Stimulated activated naive B cell treated with anti-CD40 and anti-IgM and Interleukin-4, amounts not matched to agents 10 μg/mL and 1 μg/mL and 100 μg/mL, for 72 hours (primary cell): ENCODE measurements at places on chromosomes 7 and 10.

- DNase-seq, result no peak
These were observed 149.0 kb upstream of the STEAP4 start for GRCh38 chr7:88455696-88456095.

DNA sequence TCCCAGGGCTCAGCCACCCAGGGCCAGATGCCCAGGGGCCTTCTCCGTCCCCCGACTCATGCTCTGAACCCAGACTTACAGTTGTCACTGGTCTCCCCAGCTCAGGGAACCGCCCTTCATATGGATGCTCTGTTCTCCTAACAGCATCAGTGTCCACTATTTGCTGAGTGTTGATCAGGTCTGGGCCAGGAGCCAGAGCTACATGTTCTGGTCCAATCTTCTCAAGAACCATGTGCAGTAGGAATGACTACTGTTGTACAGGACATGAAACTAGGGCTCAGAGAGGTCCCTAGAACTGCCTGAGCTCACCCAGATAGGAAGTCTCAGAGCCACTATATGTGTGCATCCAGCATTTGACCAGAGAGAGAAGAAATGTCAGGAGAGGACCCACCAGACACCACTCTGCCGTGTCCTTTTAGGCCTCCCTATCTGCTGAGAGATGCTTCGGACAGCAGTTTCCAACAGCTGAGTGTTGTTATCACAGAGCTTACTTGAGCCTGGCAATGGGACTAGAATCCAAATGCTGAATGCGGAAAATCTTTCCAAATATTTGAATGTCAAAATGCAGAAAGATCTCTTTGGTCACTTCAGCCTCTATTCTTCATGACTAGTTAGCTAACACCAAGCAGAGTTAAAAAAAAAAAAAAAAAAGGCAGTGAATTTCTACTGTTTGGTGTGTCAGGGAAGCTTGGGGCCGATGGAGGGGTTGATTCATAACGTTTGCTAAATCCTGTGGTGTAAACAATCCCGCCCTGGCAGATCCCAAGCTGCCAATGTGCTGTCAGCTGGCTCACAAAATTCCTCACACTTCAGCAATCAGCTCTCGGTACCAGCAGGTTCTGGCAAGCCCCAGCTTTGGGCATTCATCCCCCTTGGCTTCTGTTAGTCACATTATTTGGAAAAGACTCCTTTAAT, 246.1 kb downstream of the TNS3 start:
- no peak for DNase-seq

DNA sequence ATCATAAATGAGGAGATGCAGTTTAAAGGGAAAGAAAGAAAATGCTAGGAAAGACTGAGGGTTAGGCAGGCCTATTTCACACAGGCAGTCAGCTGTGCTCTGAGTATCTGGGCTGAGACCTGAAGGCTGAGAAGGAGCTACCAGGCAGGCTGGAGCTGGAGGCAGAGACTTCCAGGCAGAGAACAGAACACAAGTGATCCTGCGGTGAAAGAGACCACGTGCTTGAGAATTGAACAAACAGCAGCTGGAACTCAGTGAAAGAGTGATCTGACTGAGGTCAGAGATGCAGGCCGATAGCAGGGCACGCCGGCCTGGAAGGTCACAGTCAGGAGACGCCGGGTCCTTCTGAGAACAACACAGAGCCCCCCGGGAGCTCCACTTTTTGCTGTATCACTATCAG, 147.8 kb downstream of the ADAM12 start:
- no peak for DNase-seq

DNA sequence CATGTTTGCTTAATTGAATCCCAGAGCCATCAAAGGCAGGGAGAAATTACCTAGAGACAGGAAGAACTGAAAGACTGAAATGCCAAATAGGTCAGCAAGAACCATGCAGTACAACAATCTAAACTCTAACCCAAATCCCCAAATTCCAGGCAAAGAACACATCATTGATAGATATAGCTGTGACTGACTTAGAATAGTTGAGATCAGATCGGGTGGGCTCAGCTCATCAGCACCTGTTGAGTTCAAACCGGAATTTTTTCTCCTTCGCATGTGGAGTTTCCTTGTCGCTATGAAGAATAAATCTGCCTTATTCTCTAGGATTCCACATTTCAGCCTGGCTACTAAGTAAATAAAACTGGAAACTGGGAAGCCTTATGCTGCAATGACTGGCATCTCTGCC, 1.4 kb downstream of the ANKMY2 start:
- DNase-seq, result no peak

- no peak for DNase-seq
These were observed 226.9 kb downstream of the GLRX3 start for GRCh38 chr10:130363051-130363450.

GRCh38 chr7:31051598-31052486, at the start of gene ADCYAP1R1:
TSS of gene ADCYAP1R1 (plus strand) at chr7:31052308. CDS start at chr7:31063265, 10,957 bp downstream.
- DNase-seq, result no peak

DNA sequence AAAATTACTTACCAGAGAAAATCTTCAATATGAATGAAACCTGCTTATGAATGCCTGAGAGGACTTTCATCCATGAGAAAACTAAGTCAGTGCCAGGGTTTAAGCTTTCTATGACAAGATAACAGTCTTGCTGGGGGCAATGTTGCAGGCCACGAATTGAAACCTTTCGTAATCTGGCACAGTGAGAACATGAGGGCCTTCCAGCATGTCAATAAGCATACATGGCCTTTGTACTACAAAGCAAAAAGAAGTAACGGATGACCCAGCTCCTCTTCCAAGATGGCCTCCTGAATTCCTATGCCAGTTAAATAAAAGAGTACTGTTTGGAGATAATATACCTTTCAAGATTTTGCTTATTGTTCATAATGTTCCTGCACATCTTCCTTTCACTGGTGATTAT, 270.6 kb upstream of the PHF14 start:
- no peak for DNase-seq

DNA sequence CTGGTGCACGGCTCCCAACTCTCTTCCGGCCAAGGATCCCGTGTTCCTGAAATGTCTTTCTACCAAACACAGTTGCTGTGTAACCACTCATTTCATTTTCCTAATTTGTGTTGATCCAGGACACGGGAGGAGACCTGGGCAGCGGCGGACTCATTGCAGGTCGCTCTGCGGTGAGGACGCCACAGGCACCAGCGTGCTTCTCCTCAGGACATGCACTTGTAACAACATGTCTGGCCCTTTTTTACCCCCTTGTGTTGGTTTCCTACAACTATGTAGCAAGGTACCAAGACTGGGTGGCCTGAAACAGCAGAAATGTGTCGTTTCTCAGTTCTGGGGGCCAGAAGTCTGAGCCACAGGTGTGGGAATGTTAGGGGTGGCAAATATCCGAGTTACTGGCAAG, 18.2 kb downstream of the CALML5 start:
- no peak for DNase-seq

DNA sequence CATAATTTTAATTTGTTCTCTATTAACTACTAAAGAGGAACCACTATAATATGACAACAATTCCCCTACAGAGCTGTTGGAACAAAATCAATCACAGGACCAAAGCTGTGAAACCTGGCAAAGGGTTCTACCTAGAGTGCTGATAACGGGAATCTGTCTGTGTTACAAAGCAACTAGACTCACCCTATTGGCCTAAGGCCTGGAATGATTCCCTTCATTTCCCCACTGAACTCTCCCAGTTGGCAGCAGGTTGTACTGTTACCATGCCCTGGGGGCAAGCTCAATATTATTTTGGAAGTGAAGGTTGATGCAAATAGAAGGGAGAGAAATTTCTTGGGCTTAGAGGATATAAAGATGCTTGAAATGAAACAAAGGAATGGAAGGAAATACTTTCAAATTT, 81.8 kb downstream of the SEMA3A start:
- DNase-seq, result no peak

DNA sequence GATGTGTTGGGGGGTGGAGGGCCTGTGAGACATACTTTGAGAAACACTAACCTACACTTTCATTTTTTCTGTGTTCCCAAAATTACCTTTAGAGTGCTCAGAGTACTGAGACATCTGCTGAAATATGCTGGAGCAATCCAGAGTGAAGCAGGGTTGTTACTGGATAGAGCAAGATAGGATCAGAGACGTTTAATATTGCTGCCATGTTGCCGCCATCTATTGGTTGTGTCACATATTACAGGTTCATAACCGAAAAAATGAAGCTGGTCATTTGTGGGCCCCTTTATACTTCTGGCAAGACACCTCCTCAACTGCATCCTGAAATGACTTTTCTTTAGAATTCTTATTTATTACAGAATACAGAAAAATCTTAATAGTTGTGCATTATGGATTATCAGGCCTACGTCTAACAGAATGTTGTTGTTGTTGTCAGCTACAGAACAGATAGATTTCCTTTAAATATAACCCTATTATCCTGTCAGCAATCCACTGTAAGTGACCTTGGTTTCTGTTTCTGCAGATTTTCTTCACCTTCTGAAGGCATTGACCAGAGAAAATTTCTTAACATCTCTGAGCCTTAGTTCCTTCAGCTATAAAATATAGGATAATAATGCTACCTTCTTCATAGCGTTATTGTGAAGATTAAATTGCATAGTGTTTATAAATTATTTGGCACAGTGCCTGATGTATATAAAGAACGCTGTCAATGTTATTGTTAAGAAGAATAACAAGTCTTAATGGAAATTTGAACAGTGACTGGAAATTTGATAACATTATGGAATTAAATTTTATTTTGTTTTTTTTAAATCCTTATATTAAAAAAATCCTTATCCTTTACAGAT, 16.2 kb upstream of the DLD start:
- DNase-seq, result no peak

DNA sequence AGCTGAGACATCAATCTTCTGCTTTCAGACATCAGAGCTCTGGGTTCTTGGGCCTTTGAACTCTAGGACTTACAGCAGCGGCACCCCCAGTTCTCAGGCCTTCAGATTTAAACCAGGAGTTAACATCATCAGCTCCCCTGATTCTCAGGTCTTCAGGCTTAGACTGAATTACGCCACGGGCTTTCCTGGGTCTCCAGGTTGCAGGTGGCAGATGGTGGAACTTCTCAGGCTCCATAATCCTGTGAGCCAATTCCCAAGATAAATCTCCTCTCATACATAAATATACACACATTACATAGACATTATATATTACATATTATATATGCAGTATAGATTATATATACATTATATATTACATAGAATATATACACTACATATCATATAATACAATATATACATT, 408.9 kb upstream of the AUTS2 start:
- no peak for DNase-seq

GRCh38 chr7:24501009-24501408, 72.2 kb upstream of the PALS2 start:
- no peak for DNase-seq

- no peak for DNase-seq
These were observed 1.1 kb downstream of the COL17A1 start for GRCh38 chr10:104084482-104085142.

- no peak for DNase-seq
These were observed 58.3 kb downstream of the VCL start for GRCh38 chr10:74056050-74056818.

- DNase-seq, result no peak
These were observed 31.6 kb upstream of the USP6NL start for GRCh38 chr10:11643039-11643438.

DNA sequence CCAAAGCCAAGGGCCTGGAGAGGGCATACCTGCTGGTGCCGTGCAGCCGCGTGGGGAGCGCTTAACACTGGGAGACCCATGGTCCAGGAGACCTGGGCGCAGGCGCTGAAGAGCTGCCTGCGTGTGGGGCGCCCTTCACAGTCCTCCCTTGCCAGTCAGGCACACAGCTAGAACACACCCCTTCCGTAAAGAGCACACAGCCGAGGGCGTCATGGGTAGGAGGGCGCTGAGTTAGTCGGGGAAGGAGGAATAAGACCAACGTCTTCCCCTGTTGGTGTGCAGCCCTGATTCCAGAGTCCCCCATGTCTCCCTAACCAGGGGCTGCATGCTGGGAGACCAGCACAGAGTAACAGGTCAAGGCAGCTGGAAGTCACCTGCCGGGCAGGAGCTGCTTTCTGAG, 273.9 kb downstream of the USP6NL start:
- DNase-seq, result no peak

GRCh38 chr7:86867163-86867762, 192.2 kb downstream of the ELAPOR2 start:
- no peak for DNase-seq

- DNase-seq, result no peak
These were observed 239.6 kb upstream of the STEAP1 start for GRCh38 chr7:89914711-89915110.

GRCh38 chr10:30185341-30185740, 126.0 kb upstream of the JCAD start:
- no peak for DNase-seq

- DNase-seq, result no peak
These were observed 170.0 kb downstream of the SLC25A13 start for GRCh38 chr7:96151889-96152288.

GRCh38 chr10:112912410-112912928, 37.6 kb upstream of the TCF7L2 start:
- DNase-seq, result no peak

DNA sequence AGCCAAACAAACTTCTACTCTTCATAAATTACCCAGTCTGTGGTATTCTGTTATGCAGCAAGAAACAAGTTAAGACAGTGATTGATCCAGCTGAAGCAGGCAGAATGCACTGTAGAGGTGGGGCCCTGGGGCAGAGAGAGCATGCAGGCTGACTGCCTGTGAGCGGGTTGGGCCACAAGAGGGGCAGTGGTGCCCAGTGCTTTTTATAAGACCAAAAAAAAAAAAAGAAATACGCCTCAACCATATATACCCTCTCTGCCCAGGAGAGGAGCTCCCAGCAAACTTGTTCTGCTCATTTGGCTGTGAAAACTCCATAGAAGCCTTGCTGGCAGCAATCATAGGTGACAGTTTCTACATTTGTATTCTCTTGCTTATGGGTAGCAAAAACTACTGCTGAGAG, 104.7 kb downstream of the SORBS1 start:
- no peak for DNase-seq

- DNase-seq, result no peak
These were observed 279.1 kb downstream of the PHF14 start for GRCh38 chr7:11252705-11253272.

DNA sequence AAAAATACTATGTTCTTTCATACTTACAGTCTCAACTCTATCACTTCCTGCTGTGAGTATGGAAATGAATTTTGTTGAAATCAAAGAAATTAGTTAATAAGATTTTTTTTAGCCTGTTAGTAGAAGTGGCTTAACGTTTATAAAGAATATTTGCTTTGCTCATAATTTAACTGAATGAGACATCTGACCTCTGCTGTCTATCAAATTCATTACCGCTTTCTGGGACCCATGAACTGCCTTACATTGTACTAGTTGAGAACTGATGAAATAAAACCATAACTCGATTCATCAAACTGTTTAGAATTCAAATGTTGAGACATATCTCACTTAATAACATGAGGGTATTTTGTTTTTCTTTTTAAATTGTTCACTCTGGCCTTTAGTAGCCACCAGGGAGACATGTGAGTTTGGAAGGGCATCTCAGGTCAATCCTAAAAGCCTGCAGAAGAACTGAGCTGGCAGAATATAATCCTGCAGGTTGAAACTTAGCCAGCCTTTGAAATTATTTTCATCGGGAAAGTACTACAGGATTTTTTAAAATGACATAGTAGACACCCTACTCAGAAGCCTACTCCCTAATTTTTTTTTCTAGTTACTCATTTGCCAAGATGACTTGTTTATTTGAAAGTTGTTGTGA, 78.7 kb downstream of the KIAA1217 start:
- DNase-seq, result no peak

- no peak for DNase-seq
These were observed 76.8 kb upstream of the AFAP1L2 start for GRCh38 chr10:114481055-114481454.

- no peak for DNase-seq
These were observed 595.9 kb downstream of the DNAJB6 start for GRCh38 chr7:157932498-157933218.

GRCh38 chr7:82729172-82730030, 285.8 kb upstream of the CACNA2D1 start:
- no peak for DNase-seq

- DNase-seq, result no peak
These were observed 33.1 kb upstream of the ARMC3 start for GRCh38 chr10:22894714-22895113.
